Right renal cortex interstitium (tissue), 3 donors: ENCODE measurements at places on chromosomes 7 and 10.

DNA sequence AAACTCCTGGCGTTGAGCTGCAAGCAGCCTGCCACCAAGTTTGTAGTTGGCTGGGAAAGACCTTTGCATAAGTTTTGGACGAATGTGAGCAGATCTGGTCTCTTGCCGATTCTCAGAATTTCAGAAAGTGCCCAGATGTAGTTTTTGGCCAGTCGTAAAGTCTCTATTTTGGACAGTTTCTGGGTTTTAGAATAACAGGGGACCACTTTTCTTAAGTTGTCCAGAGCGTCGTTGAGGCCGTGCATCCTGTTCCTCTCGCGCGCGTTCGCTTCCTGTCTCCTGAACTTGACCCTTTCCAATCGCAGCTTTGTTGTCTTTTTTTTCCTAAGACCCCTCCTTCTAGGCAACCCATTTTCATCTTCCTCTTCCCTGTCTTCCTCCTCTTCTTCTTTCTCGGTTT, 1.8 kb downstream of the NEUROD6 start:
- DNase-seq, result no peak

DNA sequence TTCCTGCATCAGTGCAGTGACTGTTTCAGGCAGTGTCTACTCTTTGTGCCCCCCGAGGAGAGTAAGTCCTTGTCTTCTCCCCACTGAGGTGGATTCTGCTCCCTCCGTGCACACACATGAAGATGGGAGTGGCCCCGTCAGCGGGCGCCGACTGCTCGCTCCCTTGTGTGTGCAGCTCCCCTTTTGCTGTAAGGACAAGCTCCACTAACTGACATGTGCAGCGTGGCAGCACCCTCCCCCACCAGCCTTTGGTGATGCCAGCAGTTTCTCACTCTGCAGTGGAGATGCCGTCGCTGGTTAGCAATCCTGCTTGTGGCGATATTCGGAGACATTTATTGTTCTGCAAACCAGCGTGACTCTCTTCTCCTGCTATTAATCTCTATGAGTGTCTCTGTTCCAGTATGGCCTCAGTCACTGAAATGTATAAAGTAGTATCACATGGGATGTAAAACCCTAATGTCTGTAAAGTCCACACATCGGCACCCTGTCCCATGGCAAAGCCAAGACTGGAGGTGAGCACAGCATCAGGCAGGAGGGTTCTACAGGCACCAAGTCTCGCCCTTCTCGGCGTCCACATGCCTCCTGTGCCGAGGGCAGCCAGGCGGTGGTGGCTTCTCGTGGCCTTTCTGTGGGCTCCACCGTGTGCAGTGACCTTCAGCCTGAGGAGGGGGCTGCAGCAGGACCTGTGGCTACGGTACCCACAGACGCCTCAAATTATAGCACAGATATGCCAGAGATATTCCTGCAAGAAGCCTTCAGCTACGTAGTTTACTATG, 202.7 kb downstream of the EBF3 start:
- no peak for DNase-seq

GRCh38 chr7:36082910-36083309, 70.1 kb upstream of the EEPD1 start:
- no peak for DNase-seq

GRCh38 chr7:67019562-67020390, 23.1 kb downstream of the TYW1 start:
- DNase-seq, result no peak

DNA sequence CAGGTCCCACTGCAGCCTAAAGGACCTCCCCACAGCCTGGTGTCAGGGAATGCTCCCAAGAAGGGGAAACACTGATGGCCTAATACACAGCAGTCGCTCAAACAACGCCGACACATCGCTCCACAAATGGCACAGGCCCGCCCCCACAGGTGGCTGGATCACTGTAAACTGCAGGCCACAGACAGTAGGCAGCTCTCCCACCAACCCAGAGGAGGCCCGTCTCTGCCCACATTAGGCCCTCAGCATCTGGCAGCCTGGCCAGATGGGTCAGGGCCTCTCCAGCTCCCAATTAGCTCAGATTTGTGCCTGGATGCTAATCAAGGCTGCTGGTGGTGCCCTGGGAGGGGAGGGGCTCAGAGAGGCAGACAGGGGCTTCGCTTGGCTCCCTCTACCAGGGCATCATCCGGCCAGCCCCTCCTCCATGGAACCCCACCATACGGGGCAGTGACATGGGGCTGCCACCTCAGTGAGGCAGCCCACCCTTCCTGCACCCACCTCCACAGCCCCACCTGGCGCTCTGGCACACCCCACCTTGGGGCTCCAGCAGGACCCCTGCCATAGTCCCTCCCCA, 42.7 kb downstream of the CAMK2B start:
- DNase-seq, result no peak

- DNase-seq, result peak; percentile 89
These were observed 48.1 kb upstream of the COMTD1 start for GRCh38 chr10:75283671-75284470.
